ENCODE measurements at places on chromosomes 4 and X.

- no peak for DNase-seq
Observed at GRCh38 chr4:147864607-147865006, 132.7 kb downstream of the ARHGAP10 start.

- DNase-seq, result no peak
Observed at GRCh38 chr4:80311130-80311529, 24.4 kb upstream of the CFAP299 start.

- DNase-seq, result no peak
Observed at GRCh38 chr4:7774301-7775294, 165.1 kb downstream of the AFAP1 start.

- no peak for DNase-seq
Observed at GRCh38 chr4:65139998-65140397, 530.3 kb downstream of the EPHA5 start.

GRCh38 chrX:130772776-130773143 lies 130.2 kb downstream of the ENOX2 start:
- DNase-seq, result no peak

- no peak for DNase-seq
Observed at GRCh38 chrX:17459008-17459611, 84.1 kb downstream of the NHS start.

DNA sequence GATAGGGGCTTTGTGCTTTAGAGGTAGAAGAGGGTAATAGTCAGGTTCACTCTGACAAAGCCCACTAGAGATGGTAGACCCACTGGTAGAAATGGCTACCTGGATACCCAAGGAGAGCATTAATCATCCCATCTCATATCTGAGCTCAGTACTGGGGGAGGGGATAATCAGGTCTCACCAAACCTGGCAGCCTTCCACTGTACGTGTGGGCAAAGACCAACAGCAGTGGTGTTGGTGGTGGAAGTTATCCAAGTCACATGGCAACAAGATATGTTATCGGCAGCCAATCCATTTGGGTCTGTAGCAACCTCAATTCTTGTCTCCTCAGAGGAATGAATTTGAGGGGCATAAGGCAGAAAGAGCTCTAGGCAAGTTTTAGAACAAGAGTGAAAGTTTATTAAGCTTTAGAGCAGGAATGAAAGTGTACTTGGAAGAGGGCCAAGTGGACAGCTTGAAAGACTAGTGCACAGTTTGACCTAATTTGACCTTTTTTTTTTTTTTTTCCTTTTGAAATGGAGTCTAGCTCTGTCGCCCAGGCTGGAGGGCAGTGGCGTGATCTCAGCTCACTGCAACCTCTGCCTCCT lies 67.0 kb upstream of the CXCL13 start:
- no peak for DNase-seq

GRCh38 chr4:27123769-27124124 lies 263.1 kb downstream of the STIM2 start:
- no peak for DNase-seq

GRCh38 chr4:20984576-20984836 lies 284.2 kb downstream of the PACRGL start:
- no peak for DNase-seq

- DNase-seq, result no peak
Observed at GRCh38 chr4:145012841-145013240, 85.2 kb downstream of the ANAPC10 start.
